Stimulated activated CD4-positive, alpha-beta T cell treated with anti-CD3 and anti-CD28 coated beads, Interleukin-1b, Interleukin-23, amount 100 ng/mL, for 1 hour (primary cell): ENCODE measurements at places on chromosomes 7 and 10.

DNA sequence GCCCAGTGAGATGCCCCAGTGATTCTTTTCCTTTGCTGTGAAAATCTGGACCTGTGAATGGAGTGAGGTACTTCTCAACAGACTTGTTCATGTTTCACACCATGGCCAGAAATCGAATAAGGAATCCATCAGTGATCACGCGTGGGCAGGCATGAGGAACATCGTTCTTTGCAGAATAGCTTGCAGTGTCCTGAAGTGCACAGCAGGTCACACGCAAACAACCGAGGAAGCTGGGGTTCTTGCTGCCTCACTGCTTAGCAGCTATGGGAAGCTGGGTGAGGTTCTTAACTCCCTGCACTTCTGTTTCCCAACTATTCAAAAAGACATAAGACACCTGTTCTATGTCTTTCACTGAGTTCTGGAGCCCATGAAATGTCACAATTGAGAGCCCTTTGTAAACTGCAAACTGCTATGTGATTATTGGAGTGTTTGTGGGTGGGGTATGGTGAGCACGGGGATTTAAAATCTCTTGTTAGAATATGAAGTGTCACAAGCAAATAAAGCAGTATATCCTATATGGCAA is 253.4 kb downstream of the KIAA1217 start:
- DNase-seq: no peak

DNA sequence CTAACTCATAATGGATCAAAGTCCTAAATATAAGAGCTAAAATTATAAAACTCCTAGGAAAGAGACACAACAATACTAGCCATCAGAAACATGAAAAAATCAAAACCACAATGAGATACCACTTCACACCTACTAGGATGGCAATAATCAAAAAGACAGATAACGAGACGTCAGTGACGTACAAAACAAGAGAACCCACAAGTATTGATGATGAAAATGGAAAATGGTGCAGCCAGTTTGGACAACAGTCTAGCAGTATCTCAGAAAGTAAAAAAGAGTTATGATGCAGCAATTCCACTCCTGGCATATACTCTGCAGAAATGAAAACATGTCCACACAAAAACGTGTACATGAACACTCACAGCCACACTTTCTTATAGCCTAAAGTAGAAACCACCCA is 173.5 kb downstream of the SRPK2 start:
- DNase-seq: no peak

DNA sequence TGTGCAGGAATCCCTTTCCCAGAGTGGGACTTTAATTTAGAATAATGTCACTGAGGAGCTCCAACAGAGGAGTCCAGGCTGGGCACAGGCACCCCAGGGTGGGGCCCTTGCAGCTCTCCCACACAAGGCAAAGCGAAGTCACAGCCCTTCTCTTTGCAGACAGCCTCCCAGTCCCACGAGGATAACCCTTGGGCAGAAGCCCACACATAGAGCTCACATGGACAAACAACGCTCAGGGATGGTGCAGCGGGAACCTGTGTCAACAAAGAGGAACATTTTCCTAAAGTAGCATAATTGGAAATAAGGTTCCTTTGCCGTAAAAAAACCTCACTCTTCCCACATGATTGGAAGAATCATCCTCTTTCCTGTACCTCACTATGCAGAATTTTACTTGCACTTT is 29.3 kb upstream of the GGCT start:
- DNase-seq: no peak

GRCh38 chr10:107492389-107492788 is 327.9 kb upstream of the SORCS1 start:
- no peak for DNase-seq

GRCh38 chr7:47150497-47151260 is 431.2 kb downstream of the TNS3 start:
- DNase-seq: no peak

DNA sequence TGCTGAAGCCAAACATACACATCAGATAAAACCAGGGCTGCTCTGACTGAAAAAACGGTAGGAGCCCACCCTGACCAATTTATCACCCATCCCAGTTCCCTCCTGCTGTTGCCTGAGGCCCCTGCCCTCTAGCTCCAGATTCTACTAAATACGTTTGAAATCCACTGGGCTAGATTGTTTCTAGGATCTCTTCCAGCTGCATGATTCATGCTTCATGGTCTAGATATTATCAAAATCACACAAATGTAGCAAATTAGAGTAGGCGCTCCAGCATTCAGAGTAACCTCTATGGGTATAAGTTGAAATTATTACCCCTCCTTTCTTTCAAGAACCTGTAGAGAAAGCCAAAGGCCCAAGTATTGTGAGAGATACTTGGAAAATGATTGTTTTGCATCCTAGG is 151.2 kb upstream of the FAM13C start:
- DNase-seq: no peak

DNA sequence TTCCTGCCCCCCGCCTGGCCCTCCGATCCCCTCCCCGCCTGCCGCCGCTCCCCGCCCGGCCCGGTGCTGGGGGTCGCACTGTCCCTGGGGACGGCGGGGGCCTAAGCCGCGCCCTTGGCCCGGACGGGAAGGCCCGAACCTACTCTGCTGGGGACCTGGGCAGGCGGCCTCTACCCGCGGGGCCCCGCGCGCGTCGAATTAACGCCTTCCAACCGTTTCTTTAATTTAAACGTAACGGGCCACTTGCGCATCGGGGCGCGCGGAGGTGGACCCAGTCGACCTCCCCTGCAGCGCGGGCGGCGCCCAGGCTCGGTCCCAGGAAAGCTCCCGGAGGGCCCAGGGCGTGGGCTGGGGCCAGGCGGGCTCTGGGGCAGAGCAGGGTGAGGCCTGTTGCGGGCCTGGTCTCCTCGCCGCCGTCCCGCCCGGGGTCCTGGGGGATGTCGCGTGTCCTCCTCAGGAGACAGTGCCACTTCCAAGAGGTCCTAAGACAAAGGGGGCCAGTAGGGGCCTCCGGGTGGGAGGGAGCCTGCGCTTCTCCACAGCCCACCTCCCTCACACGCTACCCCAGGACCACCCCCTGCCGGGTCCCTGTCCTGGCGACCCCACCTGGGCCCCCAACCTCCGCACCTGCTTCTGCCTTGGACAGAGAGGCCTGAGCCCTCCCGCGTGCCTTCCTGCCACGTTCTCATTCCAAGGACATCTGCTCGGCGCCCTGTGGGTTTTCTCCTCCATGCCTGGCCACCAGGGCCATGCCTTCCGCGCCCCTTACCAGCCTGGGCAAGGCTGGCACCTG is 658 bp upstream of the PTPRN2 start:
- DNase-seq: no peak

DNA sequence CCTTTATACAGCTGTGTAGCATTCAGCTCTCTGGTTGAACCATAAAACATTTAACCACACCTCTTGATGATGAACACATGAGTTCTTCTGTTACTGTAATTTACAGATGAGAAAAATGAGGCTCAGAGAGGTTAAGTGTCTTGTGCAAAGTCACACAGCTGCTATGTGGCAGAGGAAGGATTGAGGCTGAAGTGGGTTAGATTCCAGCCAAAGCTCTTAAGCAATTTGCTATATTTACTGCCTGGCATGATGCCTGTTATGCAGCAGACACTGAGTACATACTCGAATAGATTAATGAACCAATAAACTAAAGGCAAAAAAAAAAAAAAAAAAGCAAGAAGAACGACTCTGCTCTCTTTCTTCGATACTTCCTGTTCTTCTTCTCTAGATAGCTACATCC is 35.7 kb downstream of the GFRA1 start:
- DNase-seq: no peak

- no peak for DNase-seq
Measured at GRCh38 chr7:144670218-144670617, 165.6 kb downstream of the TPK1 start.

- no peak for DNase-seq
Measured at GRCh38 chr7:148537435-148537834, 53.1 kb upstream of the C7orf33 start.

DNA sequence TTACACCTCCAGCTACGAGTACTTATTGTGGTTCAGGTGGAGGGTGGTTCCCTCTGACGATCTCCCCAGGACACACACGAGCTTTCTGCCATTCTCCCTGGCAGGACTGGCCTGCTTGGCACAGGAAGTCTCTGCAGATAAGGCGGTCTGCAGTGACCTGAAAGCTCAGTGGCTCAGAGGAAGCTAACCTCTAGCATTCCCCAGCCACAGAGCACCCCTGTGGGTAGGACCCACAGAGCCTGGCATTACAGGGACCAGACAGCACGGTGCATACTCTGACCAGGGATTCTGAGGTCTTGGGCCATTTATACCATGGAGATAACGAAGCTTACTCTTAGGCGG is 1.9 kb upstream of the GPR146 start:
- no peak for DNase-seq

DNA sequence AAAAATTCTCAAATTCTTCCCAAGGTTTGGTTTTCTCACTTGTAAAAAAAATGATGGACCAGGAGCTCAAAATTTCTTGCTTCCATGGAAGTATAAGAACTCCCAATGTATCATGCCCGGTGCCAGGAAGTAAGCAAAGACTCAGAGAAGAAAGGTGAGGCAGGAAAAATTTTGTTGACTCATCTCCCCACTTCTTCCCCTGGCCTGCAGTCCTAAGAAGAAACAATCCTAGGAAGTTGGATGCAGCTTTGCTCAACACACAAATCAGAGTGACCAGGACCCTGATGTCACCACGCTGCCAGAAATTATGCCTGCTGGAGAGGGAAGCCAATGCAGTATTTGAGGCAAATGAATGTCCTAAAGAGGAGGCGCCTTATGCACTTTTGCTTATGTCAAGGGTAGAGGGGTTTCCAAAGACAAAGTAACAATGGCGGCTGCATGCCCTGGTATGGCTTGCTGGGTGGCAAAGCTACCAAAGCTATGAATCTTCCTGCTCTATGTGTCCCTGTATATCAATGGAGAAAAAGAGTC is 163.6 kb downstream of the NEURL1 start:
- DNase-seq: no peak

DNA sequence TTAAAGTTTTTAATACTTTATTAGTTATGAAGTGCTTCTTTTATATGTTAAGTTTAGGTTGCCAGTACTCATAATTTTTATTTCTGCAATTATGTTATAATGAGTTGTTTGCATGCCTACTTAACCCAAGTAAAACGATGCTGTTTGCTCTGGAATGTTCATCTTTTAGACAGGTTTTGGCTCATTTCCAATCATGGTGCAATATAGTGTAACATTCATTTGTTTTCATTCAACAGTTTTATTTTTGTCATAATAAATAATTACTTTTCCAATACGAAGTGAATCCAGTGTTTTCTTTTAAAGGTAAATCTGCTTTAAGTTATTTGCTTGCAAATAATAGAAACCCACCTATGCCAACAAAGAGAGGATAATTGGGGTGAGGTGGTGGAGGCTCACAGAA is 22.1 kb downstream of the ARL5B start:
- no peak for DNase-seq

DNA sequence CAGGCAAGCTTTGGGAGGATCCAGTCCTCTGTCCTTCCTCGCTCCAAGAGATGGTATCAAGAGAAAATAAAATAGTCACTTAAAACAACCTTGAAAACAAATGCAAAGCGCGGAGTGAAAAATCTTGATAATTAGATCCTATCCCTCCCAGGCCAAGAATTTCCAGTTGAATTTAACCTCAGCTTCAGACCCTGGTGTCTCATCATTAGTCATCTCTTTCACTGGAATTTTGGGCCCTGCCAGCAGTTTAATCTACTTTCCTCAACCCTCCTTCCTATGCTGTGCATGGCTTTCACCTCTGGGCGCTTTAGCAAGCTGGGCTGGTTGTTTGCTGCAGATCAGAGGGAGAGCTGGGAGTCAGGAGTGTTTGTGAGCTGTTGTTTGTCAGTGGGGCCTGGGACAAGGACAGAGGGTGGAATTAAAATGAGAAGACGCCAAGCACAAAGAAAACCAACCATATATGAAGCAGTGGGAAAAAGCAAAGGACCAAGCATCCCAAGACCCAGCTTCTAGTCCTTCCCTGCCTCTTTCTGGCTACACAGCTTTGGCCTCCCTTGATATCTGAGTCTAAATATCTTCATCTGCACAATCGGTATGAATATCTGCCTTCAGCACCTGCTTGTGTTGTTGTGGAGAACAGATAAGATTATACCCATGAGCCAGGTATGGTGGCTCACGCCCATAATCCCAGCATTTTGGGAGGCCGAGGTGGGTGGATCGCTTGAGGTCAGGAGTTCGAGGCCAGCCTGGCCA is 13.5 kb downstream of the MYOF start:
- DNase-seq: no peak

- DNase-seq: no peak
Measured at GRCh38 chr10:34758447-34758996, 56.6 kb downstream of the PARD3 start.

GRCh38 chr10:53063805-53064204 is 291.2 kb upstream of the MBL2 start:
- DNase-seq: no peak

- no peak for DNase-seq
Measured at GRCh38 chr7:106119719-106120118, 7.6 kb upstream of the SYPL1 start.

DNA sequence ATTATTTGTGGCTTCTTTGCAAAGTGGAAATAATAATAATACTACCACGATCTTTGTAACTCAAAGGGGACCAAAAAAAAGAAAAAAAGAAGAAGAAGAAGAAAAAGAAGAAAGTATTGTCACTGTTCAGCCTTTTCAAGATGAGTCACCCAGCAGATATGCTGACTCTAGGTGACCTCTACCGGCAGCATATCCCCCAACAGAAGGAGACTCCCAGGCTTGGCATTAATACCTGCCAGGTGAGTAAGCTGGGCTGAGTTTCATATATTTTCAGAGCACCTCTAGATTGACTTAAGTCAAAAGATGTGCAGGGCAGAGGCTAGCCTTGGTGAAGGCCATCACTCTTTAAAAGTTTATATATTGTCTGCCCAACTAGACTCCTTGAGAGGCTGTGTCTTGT is 30.4 kb upstream of the GPR26 start:
- DNase-seq: no peak

DNA sequence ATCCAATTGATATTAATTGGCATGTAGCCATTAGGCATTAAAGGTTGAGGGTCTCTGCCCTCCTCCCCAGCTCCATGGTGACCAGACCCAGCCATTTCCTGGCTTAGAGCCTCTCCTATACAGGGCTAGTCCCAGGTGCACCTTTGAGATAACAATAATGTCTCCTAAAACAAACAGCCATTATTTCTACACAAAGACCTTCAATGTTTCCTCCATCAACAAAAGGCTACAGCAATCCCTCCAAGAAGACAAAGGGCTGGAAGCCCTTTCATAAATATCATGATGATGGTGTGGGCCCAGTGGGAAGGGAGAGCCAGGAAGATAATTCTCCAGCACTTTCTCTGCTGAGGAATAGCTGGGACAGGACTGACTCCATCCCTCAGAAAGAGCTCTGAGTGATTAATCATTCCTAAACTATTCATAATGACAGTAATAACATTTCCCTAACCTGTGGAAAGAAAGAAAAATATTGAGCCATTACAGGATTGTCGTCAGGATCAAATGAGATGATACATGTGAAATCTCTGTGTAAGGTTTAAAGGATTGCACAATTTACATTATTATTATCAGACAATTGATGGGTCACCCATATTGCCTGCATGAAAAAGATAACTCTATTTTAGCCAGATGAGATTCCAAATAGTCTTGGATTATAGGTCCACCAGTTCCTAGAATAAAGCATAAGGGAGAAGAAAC is 10.2 kb downstream of the PKD2L1 start:
- no peak for DNase-seq
